ENCODE measurements at places on chromosomes 2 and 18.

- DNase-seq, result peak; percentile 94
These were observed 7.1 kb upstream of the CDCA7 start for GRCh38 chr2:173347305-173348168.

GRCh38 chr2:28539118-28539541 is 43.3 kb downstream of the PLB1 start:
- DNase-seq, result no peak

DNA sequence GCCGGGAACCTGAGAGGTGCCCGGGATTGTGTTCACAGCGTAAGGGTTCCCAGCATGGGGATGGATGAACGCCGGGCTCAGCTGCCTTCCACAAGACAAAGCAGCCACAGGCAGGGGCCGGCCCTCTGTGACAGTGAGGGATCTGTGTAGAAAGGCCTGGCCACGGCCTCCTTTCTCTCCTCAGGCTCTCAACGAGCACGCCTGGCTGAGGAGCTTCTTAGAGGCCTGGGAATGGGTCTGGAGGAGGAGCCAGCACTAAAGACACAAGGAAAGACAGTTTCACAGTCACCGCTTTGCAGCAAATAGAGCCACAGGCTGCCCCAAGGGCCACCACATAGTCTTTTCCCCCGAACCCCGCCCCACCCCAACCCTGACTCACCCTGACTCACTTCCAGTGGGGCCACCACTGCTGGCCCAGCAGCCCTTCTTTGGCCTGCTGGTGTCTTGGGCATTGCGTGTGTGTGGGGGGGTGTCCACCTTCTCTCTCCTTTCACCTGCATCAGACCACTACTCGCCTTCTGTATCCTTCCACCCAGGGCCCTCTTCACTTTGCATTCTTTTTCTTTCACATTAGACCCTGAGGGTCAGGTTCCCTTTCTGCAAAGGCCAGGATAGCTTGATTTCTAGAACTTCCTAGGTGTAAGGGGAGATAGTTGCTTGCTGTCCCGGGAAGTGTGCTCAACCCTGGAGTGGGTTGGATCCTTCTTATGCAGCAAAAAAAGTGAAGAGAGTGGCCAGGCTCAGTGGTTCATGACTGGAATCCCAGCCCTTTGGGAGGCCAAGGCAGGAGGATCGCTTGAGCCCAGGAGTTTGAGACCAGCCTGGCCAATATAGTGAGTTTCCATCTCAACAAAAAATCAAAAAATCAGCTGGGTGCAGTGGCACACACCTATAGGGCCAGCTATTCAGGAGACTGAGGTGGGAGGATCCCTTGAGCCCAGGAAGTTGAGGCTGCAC is 19.3 kb upstream of the HPCAL1 start:
- no peak for DNase-seq

DNA sequence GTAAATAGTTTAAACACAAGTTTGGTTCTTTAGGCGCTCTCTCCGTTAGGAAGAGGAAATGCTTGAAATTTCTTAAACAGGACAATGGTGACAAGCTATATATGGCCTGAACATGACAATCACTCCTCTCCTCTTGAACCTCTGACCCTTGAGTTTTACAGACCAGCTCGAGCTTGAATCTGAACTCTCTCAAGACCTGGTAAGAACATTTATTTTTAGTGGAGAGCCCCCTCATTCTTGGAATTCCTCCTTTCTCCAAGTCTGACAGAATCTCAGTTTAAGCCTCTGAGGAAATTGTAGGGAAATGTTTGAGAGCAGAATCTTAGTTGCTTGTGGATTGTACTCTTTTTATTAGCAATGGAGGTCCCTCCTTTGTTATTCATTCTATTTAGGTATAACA is 1293.6 kb upstream of the ZEB2 start:
- no peak for DNase-seq

- DNase-seq, result no peak
These were observed 114.1 kb downstream of the BCL11A start for GRCh38 chr2:60439219-60439974.

- DNase-seq, result no peak
These were observed 9.1 kb downstream of the PER2 start for GRCh38 chr2:238279324-238279682.

DNA sequence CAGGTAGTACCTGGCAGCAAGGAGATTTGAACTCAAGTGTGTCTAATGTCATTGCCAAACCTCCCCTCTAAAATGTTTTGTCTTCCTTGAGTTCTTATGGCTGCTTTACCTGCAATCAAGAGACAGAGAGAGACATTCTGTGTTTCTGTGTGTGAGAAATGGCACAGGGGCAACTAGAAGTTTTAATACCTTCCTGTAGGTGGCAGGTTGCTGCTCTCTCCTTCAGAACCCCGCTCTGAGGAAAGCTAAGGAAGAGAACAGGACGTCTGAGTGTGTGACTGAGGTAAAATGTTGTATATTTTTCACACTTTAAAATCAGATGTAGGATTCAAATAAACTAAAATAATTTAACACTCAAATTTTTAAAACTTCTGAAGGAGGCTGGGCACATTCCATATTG is 19.2 kb downstream of the DTNA start:
- DNase-seq, result peak; percentile 47

GRCh38 chr18:28045880-28046279 is 131.1 kb downstream of the CDH2 start:
- DNase-seq, result no peak

DNA sequence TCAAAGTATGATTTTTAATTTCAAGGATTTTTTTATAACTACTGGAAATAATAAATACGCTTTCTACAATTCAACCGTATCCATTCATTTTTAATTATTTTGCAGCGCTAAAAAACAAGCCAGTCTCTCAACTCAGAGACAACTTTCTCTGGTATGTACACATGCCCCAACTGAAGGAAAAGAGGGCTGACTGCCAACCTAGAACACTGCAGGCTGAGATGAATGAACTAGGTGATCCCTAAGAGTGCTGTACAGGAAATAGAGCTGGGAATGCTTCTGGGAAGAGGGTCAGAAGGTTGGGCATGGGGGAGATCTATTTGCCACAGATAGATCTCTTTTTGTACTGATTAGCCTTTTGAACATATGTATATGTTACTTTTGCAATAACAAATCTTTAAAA is 460.1 kb downstream of the NR4A2 start:
- DNase-seq, result no peak

DNA sequence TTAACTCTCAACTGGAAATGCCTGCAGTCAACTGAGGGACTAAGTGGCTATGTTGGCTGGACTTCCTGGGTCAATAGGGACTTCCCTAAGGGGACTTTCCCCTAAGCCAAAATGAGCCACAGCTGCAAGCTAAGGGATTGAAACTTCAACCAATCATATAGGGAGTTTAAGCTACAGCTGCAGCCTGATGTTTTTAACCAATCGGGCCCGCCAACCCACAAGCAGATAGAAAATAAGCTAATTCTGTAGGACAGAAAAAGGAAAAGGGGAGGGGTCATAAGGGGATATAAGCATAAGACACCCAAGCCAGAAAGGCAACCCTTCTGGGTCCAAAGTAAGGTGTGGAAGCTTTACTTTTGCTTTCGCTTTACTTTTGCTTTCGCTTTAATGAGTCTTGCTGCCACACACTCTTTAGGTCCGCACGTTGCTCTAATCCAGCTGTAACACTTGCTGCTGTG is 927.5 kb downstream of the ERBB4 start:
- no peak for DNase-seq

- peak; percentile 98 for DNase-seq
These were observed at the start of gene SIX2 for GRCh38 chr2:45009303-45009927. SIX2 (minus strand) TSS chr2:45009452; CDS start chr2:45009110, 342 bp downstream.

DNA sequence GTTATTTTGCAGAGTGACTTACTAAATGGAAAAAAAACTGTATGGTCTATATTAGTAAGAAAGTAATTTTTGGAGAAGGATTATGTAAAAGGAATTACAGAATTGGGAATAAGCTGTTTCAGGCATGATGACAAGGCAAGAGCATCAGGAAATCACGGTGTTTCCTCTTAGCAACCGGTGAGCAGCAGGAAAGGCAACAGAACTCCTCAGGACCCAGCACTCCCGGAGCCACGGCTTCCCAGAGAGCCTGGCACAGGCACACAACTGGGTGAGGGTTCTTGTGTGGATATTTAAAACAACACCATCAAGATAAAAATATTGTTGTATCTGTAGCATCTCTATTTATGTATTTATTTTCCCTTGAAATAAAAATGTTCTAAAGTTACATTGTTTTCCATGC is 34.4 kb downstream of the CYP27C1 start:
- no peak for DNase-seq

DNA sequence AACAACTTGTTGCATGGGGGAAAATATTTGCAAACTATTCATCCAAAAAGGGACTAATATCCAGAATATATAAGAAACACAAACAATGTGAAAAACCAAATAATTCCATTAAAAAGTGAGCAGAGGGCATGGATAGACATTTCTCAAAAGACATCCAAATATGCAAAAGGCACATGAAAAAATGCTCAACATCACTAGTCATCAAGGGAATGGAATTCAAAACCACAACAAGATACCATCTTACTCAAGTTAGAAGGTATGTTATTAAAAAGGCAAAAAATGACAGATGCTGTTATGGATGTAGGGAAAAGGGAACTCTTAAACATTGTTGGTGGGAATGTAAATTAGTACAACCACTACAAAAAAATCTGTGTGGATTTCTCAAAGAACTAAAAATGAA is 396.5 kb downstream of the CCDC85A start:
- DNase-seq, result no peak

- DNase-seq, result no peak
These were observed 6.8 kb upstream of the TEX51 start for GRCh38 chr2:126891681-126892500.

- DNase-seq, result no peak
These were observed 62.1 kb upstream of the XDH start for GRCh38 chr2:31476511-31477180.

DNA sequence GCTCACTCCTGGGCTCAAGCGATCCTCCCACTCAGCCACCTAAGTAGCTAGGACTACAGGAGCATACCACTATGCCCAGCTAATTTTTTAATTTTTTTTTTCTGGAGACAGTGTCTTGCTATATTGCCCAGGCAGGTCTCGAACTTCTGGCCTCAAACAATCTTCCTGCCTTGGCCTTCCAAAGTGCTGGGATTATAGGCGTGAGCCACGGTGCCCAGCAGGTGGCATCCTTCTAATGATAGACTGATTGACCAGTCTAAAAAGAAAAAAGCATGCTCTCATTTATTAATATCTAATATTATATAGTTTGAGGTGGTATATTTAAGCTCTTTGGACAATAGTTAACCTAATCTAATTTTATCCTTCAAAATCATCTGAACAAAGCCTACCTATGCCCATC is 198.6 kb downstream of the CAMKMT start:
- DNase-seq, result peak; percentile 17

GRCh38 chr2:11377928-11378545 is 33.6 kb upstream of the ROCK2 start:
- DNase-seq, result no peak

- DNase-seq, result peak; percentile 47
These were observed 54.0 kb upstream of the PGAP1 start for GRCh38 chr2:196980473-196980872.

DNA sequence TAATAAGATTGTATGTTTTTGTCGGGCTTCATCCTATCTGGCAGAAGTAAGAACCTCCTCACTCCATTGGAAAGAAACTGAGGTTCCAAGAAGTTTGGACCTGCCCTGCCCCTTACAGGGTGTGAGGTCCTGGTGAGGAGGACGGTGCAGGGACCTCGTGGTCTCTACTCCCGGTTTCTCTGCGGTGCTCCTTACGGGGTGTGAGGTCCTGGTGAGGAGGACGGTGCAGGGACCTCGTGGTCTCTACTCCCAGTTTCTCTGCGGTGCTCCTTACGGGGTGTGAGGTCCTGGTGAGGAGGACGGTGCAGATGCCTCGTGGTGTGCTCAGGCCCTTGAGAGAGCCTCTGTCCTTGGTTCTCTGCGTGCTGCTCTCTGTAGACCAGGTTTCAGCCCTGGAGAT is 5.2 kb downstream of the CTDP1 start:
- DNase-seq, result no peak

- no peak for DNase-seq
These were observed 68.3 kb downstream of the TET3 start for GRCh38 chr2:74052732-74053710.

DNA sequence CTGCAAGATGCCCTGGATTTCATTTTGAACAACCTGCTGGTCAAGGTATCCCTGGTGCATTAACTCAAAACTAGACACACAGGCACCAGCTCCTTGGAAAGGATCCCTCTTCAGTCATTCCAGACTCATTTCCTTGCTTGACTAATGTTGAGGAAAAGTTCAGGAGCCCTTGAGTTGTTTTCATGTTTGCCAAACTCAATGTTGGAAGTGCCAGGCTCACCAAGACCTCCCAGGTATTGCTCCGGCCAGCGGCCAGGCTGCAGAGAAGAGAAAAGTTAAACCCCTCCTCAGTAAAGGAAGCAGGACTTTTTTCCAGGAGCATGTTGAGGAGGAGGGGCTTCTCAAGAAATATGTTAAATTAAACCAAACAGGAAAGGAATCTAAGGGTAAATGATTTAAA is 42.7 kb downstream of the TGIF1 start:
- no peak for DNase-seq

GRCh38 chr2:38178556-38179419 is 102.8 kb upstream of the CYP1B1 start:
- DNase-seq, result no peak

DNA sequence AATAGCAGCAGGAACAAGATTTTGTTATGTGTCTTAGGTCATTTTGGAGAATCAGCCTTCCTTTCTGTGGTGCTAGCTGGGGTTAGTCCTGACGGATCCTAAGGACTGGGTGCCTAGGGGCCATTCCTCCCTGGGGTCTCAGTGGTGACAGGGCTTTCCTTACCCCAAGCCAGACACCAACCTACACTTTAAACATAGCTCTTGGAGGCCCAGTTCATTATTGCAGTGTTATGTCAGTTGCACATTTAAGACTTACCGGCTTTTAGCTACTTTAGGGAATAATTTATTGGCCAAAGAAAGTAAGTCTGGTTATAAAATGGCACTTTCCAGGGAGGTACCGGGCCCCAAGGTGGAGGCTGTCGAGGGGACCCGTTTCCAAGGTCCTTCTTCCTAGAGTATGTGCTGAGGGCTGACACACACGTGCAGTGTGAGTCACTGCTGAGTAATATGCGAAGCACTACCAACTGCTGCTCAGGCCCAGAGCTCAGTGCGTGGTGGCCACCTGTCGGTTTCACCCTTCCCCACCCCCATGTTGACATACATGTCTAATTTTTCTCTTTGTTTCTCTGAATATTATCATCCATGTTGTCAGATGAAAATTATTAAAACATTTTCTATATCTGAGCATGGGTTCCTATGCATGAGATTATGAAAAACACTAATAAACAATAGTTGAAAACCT is 37.0 kb upstream of the GRHL1 start:
- no peak for DNase-seq

DNA sequence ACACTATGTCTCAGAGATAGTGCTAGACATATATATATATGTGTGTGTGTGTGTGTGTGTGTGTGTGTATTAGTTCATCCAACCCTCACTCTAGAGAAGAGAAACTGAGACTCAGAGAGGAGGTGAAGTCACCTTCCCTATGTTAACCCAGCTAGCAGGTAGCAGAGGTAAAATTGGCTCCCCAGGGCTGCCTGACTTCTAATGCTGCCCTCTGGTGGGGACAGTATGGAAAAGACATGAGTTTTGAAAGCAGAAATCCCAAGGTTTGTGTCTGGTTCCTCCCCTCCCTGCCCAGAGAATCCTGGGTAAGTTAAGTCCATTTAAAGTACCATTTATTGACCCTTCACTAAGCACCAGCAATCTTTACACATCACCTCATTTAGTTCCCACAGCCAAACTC is 137.7 kb downstream of the THNSL2 start:
- DNase-seq, result peak; percentile 30
